ENCODE measurements at places on chromosomes 4 and X.
A peak's percentile ranks its signal among the peaks of the same experiment; 100 is the strongest.

DNA sequence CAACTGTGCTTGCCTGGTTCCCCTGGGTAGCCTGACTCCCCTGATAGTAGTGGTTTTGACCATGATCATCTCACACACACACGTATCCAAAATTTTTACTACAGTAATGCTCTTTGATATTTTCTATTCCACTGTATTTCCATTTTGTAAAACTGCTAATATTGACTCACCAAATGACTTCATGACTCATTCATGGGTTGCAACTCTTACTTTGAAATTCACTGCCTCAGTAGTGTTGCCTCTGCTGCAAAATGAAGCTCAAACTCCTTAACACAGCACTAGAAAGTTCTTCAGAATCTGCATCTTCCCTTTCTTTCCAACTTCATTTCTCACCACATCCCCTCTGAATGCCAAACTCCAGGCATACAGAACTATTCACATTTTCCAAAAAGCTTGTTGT lies 20.3 kb downstream of the QRFPR start:
- DNase-seq, result peak; percentile 39

DNA sequence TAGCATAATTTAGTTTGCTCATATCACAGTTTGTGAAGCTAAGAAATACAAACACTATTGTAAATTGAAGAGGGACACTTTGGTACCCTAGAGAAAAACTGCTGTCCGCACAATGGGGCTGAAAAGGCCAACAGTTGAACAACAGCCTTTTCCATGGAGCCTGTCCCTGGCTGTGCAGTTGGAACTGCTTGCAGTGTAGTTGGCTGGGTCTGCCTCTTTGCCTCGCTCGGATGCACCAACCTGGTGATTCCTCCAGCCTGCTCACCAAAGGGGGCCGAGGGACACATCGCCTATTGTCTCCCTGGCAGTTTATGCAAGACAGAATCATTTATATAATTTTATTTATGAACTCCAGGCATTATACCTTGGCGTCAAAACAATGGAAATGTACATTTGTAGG lies 16.5 kb upstream of the GALNT7 start:
- DNase-seq, result no peak

- DNase-seq, result no peak
Observed at GRCh38 chrX:82945332-82945731, 562.8 kb upstream of the POU3F4 start.

- no peak for DNase-seq
Observed at GRCh38 chrX:13933851-13934250, 95.8 kb downstream of the GEMIN8 start.

- DNase-seq, result peak; percentile 16
Observed at GRCh38 chrX:41781500-41781899, 57.5 kb downstream of the GPR82 start.

GRCh38 chr4:6349896-6350603 lies 80.4 kb downstream of the WFS1 start:
- DNase-seq, result peak; percentile 36

Data from fibroblast of skin of right biceps (primary cell).